Cortex of kidney (tissue), 1 donor: ENCODE measurements at places on chromosomes 5 and 9.

- no peak for DNase-seq
Observed at GRCh38 chr5:123929055-123929474, 417.1 kb downstream of the CSNK1G3 start.

DNA sequence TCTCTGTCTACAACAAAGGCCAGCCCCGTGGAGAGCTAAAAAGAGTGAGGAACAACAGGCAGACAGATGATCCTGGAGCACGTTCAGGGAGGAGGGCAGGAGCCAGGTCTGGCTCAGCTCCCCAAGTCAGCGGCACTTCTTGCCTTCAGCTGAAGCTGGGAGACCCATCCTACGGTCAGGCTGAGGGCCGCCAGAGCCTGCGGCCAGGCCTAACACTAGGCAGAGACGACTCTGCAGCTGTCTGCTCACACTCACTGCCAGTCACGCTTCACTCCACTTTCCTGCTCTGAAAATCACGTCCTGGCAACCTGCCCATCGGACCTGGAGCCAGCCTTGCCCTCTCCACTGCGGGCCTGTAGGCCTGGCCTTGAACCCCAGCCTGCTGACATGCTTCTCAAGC lies 160.9 kb upstream of the LHFPL2 start:
- no peak for DNase-seq

GRCh38 chr5:104533498-104533897 lies 970.9 kb upstream of the NUDT12 start:
- no peak for DNase-seq

DNA sequence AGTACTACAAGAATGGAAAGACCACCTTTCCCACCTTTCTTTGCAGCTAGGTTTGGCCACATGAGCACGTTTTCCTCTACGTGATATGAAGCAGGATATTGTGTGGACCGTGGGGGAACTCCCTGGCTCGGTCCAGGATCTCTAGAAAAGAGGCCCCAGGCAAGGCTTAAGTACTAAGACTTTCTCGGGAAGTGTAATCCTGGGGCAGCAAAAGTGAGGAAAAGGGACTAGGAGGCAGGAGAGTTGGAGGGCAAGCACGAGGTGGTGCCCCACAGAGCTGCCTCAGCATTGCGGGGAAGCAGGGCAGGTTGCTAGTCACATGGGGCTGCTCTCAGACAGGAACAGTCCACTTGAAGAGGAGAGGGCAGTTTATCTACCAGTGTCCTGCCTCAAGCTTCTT lies 235.1 kb downstream of the GADD45G start:
- no peak for DNase-seq

DNA sequence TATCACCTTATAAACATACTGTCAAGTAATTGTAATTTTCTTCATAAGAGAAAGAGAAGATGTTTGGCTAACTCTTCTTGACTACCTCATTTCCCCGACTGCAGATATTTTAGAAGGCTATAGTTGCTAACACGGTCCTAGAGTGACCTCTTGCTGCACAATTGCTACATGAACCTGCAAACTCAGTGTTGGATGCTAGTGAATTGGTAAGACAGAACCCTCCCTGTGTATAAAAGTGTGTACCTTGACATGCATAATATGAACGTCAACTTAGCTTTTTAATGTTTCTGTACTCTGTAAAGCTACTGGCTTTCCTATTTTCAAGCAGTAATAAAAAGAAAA lies 46.7 kb upstream of the CER1 start:
- no peak for DNase-seq

GRCh38 chr9:124008303-124008693 lies 3.3 kb upstream of the LHX2 start:
- DNase-seq: no peak

GRCh38 chr5:113122053-113122452 lies 145.5 kb downstream of the DCP2 start:
- no peak for DNase-seq

DNA sequence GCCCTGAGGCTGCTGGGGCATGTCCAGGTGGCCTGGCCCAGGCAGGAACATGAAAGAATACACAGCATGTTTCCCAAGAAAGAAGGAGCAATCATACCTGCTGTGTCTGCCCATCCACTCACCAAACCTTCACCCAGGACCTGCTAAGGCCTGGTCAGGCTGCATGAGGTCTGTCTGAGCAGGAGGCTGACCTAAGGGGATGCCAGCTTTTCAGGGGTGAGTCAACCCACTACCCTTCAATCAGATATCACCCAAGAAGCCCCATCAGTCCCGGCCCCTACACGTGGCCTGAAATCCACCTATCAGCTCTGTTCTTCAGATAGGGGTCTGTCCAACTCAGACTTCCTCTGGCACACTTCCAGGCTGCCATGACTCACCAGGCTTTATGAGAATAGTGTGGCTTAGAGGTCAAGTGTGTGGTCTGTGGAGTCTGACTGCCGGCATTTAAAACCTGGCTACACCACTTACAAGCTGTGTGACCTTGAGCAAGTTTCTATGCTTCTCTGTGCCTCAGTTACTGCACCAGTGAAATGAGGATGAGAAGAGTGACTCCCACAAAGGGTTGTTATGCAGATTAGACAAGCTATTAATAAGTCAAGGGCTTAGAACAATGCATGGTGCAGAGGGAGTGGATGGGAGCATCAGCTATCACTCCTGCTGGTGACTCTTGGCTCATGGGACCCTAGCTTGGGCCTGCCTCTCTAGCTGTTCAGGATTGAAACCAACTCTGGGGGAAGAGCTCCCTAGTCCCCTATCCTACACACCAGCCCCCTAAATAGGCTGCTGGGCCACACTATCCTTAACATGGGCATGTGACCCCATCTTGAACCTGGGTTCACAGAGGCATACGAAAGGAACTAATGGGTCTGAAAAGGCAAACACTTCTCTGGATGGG lies 130.3 kb downstream of the PAX5 start:
- no peak for DNase-seq

DNA sequence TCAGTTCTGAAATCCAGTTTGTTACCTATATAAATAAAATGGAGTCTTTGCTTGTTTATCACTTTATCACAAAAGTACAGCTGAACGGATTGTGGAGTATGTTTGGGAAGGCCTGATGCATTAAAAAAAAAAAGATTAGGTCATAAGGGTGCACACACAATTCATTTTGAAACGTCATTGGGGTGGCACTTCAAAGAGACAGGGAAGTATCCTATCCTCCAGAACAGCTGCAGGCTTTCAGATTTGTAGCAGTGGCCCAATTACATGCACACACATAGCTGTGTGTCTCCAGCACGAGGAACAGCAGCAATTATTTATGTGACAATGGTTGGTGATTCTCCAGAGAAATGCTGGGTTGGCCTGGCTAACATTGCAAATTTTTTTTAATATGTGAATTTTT lies 46.8 kb upstream of the FER start:
- DNase-seq: no peak

- DNase-seq: no peak
Observed at GRCh38 chr5:31626156-31626555, 12.8 kb upstream of the PDZD2 start.

GRCh38 chr5:95801961-95802360 lies 20.6 kb downstream of the GLRX start:
- DNase-seq: no peak

DNA sequence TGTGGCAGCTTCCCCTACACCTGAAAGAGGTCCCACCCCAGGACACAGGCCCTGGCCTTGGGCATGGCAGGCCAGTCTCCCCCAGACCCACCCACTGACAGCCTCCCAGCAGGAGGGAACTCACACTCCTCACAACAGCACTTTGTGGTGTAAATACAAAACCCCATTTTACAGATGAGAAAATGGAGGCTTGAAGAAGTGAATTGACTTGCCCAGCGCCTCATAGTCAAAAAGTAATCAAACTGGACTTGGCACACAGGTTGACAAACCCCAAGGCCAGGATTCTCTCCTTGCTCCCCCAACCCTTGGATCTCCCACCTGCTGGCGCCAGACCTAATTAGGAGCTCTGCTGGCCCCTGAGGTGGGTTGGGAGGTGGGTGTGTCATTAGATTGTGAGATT lies 29.2 kb upstream of the NEK6 start:
- no peak for DNase-seq

DNA sequence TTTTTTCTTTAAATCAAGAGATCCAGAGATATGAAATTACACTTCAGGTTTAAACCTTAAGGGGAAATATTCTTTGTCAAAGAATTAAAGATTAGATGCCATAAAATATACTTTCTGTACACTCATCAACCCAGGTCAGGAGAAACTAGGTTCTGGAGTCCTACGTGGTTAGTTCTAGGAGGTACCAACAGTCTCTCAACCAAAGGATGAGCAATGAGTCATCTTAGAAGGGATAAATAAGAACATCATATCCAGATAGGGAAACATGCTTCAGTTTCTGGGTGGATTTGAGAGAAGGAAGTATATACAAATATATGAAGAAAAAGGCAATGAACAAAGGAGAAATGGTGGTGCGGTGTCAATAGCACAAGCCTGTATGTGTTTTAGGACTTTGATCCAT lies 98.2 kb downstream of the CSNK1G3 start:
- DNase-seq: no peak
